ENCODE measurements at places on chromosomes 11 and 22. TPM values are rescaled to one million over a fixed set of nuclear protein-coding genes. Genes with fewer than 3 reads are reported as not detected.
A peak's percentile ranks its signal among the peaks of the same experiment; 100 is the strongest.

The CHADL gene
- total RNA-seq = 1.9 TPM

The FJX1 gene
- 5.8 TPM for total RNA-seq

The IFITM10 gene
- total RNA-seq = 1.4 TPM

The KDM4D gene
- total RNA-seq = 0.74 TPM

The JAML gene
- 3.8 TPM for total RNA-seq

The MAP6 gene
- 11.6 TPM for total RNA-seq

The MIAT gene
- 1.6 TPM for total RNA-seq

The SLC35C1 gene
- total RNA-seq = 13.6 TPM

The CDKN1C gene
- 58.8 TPM for total RNA-seq

The SHISAL1 gene
- total RNA-seq = 12.7 TPM

- no peak for DNase-seq
Observed at GRCh38 chr11:3781423-3781822, 15.9 kb downstream of the NUP98 start.

DNA sequence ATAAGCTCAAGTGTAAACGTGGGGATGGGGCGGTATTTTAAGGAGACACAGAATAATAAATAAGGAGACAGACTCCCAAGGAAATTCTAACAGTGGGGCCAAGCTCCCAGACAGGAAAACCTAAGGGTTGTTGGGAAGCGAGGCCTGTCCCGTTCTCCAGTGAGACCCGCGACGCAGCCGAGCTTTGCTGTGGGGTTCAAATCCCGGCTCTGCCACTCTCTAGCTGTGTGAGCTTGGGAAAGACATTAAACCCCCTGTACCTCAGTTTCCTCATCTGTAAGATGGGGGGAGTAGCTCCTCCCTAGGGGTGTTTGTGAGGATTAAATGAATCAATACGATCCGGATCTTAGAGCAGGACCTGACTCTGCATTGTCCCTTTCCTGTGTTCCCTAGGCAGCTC lies 106.8 kb downstream of the TRIM29 start:
- peak; percentile 66 for DNase-seq

DNA sequence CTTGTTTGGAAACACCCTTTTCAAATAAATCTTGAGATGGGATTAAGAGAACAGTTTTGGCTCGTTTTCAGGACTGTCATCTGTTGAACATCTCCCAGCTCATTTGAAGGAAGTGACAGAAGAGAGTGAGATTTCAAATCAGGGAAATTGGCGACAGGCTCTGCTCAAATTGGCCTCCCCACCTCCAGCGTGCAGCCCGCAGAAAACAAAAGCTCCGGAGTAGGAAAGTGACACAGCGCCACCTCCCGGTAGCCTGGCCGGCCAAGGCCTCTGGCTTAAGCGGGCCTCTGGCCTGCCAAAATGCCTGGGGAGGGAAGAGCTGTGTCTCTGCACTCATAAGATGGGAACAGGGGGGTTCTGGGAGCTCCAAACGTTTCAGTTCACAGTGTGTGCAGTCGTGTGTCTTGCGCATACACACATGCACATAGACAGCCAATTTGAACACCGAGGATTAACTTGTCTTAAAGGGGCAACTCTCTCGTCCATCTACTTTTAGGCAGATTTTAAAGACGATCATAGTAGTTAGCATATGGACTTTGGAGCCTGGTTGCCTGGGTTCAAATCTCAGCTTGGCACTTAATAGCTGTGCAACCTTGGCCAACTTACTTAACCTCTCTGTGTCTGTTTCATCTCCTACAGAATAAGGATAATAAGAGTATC lies 132.7 kb upstream of the RCN1 start:
- peak; percentile 84 for DNase-seq

GRCh38 chr11:78381865-78382264 lies 35.8 kb downstream of the GAB2 start:
- DNase-seq = no peak

GRCh38 chr11:118532091-118532490 lies 1.1 kb downstream of the TMEM25 start:
- DNase-seq = no peak

DNA sequence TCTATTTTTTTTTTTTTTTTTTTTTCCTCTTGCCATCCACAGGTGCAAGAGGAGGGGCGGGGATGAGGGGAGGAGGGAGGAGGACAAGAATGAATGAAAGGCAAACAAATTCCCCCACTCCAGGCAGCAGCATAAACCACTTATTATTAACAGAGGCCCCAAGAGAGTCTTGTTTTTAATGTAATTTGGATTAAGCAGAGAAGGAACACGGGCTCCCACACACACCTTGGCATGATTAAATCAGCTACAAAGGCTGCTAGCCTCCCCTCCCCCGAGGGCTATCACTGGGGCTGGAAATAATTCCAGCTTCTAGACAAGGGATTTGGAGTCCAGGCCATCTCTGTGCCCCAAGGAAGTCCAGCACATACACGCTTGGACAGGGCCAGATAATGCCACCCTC lies 93.4 kb upstream of the DRD2 start:
- no peak for DNase-seq

- no peak for DNase-seq
Observed at GRCh38 chr11:121672630-121673487, 220.1 kb upstream of the SORL1-AS1 start.

GRCh38 chr11:14975252-14975587 lies 3.1 kb upstream of the CALCA start:
- no peak for DNase-seq

- DNase-seq = peak; percentile 67
Observed at GRCh38 chr11:118789501-118790356, 1.2 kb downstream of the DDX6 start.

- no peak for DNase-seq
Observed at GRCh38 chr11:108958368-108959104, 293.7 kb downstream of the DDX10 start.

DNA sequence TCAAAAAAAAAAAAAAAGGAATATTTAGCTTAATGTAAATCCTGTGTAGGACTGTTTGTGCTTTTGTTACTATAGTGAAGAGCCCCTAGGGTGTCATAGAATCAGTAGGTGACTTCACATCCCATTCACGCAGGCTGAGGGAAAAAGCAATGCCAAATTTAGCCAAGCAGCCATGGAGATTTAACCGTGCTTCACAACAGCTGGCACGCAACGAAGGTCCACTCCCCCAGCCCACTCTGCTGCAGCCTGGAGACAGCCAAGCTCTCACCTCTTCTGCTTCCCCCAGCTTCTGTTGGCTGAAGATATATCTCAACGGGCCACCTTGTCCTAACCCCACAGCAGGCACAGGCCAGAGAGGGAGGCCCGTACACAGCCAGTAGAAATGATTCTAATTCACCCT lies 78.8 kb upstream of the BID start:
- no peak for DNase-seq

DNA sequence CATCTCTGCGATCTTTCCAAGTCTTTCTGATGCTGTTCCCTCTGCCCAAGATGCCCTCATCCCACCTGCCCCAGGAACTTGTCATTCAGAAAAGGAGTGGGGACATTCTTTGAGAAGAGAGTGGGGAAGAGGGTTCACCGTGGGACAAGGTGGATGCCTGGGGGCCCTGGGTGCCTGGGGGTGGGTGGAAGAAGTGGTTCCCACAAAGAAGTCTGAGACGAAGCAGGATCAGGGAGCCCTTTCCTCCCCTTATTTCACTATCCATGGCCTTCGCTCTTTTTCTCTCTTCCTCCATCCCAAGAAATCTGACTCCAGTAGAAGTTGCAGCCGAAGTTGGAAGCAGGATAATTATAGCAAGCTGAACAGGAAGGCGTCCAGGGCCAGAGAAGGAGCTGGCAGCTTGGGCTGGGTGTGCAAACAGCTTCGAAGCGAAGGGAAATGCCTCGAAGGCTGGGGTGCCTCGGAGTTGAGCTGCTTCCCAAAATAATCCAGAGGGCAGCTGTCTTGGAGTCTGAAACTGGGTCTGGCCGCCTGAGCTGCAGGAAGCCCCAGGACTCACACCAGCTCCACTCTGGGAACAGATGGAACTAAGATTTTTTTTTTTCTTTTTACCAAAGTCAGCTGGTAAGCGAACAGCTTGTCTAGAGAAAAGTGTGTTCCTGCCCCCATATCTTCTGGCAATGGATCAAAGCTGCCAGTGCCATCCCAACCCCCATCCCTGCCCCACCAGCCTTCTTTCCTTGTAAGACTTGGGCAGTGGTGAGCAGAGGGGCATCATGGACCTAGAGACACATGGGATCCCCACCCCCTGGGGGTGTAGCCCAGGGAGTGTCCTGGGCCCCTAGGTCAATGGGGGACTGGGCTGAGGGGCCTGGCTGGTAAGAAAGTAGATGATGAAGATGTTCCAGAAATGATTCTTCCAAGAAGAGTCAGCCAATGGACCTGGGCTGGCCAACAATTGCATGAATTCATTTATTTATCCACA lies 31.5 kb downstream of the PARVG start:
- DNase-seq = peak; percentile 84

GRCh38 chr11:4191031-4191571 lies 96.5 kb downstream of the RRM1 start:
- no peak for DNase-seq

DNA sequence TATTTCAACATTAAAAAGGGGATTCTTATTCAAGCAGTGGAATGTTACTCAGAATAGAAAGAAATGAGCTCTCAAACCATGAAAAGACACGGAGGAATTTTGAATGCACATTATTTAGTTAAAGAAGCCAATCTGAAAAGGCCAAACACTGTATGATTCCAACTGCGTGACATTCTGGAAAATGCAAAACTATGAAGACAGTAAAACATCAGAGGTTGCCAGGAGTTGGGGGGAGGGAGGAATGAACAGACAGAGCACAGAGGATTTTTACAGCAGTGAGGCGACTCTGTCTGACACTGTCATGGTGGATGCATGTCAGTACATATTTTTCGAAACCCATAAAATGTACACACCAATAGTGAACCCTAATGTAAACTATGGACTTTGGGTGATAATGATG lies 22.9 kb upstream of the THY1 start:
- no peak for DNase-seq

DNA sequence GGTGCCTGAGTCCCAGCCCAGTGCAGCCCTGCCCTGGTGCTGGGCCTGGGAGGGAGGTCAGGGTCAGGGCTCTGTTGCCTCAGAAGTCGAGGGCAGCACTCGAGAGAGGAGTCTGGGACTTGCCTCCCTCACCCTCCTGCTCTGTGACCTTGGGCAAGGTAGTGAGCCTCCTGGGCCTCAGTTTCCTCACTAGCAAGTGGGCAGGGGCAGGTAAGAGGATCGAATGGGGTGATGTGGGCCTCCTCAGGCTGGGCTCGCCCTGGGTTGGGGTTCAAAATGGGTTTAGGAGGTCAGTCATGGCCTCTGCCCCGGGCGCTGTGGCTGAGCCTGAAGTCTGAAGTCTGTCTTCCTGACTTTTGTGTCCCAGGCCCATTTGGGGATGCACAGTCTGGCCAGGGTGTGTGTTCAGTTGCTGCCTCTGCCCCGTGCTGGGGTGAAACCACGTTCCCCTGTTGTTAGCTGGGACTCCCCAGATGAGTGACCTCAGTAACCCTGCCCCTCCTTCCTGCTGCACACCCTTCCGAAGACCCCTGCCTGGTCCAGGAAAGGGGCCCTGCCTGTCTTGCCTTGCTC lies 40.9 kb upstream of the CELSR1 start:
- DNase-seq = peak; percentile 58

DNA sequence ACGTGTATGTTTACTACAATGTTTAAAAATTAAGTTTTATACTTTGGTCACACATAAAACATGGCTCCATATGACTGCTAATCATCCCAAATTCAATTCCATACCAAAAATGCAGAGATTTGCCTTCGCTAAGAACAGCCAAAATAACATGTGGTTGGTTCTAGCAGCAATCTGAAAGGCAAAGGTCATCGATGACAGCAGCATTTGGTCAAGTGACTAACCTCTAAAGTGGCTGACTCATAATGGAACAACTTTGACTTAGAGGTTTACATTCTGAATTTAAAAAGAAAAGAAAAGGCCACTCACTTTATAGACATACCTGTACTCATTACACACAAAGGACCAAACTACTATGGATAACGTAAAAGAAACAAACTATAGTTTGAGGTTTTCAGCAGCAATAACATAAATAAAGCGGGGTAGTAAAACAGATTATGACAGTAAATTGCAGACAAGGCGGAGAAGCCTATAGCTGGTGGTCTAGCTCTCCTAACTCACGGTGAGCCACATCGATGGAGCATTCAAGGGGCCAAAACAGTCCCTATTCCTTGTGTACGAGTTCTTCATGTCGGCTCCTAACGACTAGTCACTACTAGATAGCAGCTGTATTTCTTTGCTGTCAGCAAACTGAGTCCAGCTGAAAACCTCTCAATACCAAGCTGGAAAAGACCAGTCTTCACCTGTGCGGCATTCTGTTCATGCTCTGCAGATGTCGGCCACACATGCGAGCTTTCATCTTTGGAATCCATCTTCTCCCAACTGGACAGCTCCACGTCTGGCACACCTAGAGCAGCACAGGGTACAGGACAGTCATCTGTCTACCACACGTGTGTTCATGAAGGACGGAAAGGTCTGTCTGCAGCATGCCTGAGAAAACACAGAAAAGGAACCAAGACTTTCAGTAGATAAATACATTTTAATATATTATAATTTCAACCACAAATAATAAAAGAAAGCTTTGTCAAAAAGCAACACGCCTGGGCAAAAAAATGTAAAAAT lies 42.1 kb downstream of the PRDM10 start:
- DNase-seq = no peak

DNA sequence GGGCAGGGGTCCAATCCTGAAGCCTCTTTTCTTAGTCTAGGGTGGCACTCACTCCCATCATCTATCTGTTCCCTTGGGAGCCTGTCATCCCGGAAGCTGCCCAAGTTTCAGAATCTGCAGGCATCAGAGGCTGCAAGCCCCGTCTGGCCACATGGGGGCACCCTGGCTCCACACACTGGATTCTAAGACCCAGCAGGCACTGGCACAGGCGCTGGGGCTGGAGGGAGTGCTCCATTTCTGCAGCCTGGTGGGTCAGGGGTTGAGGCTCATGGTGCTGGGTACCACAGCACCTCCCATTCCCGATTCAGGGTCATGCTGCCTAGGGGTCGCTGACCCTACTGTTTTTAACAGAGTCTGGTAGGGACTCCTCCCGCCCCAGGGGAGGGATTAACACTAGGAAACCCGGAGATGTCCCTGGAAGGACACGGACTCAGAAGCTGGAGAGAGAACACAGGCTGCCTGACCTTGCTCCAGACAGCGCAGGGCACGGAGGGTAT lies 243.9 kb upstream of the SYN3 start:
- DNase-seq = peak; percentile 94

GRCh38 chr11:119169282-119169719 lies 776 bp downstream of the NLRX1 start:
- DNase-seq = no peak

GRCh38 chr11:14537134-14537599 lies 17.0 kb upstream of the PSMA1 start:
- no peak for DNase-seq

Measured in posterior vena cava (tissue), 2 donors.